ENCODE measurements at places on chromosomes 7 and 10.

DNA sequence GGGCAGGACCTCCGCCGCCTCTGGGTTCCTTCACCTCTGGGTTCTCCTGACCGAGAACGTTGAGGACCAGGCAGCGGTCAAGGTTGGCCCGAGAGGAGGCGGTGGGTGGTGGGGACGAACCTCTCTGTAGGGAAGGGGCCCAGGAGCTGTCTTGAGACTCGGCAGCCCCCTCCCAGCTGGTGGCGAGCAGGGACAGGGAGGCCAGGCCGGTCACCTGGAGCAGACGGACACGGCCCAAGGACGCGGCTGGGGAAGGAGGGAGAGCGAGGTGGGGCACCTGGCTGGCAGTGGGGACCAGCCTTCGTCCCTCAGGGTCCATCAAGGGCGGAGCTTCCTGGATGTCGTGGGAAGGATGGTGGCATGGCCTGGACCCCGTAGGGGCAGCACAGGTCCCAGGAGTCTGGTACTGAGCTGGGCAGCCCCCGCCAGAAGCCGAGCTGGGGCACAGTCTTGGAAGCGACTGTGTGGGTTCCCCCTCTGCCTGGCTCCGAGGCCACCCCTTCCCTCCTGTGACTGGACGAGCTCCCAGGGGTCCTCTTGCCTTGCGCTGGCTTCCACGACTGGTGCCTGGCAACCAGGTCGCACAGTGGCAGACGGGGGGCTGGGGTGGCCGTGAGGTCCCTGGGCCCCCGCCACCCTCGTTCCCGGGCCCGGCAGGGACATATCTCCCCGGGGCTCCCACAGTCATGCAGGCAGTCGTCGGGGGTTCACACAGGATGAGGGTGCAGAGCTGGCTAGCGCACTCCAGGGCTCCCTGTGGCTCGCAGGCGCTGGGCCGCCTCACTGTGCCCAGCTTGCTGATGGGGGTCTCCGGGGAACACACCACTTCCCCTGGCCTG lies 89.9 kb downstream of the DNAJB6 start:
- DNase-seq, result no peak

GRCh38 chr7:39341083-39341482 lies 225.1 kb upstream of the YAE1 start:
- no peak for DNase-seq

- DNase-seq, result no peak
Observed at GRCh38 chr7:75638594-75639070, 100.1 kb downstream of the HIP1 start.

- DNase-seq, result no peak
Observed at GRCh38 chr7:133699386-133699785, 427.8 kb upstream of the LRGUK start.

DNA sequence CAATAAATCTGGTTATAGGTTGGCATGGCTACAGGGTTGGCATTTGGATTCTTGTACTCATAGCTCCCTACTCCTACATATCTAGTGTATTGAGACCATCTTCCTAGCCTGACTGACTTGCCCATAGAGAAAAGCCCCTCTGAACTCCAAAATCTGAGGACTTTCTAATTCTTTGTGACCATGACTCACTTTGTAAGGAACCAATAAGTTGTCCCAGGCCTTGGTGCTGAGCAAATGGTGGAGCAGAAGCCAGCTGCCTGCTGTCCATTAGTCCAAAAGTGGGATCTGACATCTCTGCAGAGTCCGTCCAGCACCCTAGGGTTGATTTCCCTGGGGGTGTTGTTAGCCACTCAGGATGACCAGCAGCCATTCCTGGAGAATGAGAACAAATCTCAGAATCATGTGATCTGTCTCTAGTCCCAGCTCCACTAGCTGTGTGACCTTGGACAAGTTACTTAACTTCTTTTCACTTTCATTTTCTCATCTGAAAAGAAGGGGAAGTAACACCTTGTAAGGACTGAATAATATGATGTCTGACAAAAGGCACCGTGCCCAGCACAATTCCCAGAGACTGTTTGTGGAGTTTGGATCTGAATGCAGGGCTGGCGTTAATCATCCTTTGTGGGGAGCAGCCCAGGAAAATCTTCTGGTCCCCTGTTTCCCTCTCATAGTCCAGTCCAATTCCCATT lies 44.1 kb downstream of the MTURN start:
- no peak for DNase-seq

- no peak for DNase-seq
Observed at GRCh38 chr10:132709471-132709951, 76.4 kb downstream of the NKX6-2 start.

DNA sequence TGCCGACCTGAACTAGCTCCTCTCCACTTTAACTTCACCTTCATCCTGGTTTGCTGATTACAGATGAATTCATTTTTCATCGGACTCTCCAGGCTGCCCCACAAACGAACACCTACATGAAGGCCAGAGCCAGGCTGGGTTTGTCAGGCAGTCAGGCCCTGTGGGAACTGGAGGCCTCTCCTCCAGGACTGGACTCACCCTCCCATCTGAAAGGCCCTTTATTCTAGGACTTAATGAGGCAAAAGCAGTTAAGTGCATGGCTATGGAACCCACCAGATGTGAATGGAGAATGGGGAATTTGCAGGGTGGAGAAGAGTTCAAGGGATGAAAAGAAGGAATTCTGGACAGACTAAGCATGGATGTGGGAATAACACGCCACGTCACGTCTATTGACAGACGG lies 170.8 kb downstream of the ARHGAP12 start:
- no peak for DNase-seq

DNA sequence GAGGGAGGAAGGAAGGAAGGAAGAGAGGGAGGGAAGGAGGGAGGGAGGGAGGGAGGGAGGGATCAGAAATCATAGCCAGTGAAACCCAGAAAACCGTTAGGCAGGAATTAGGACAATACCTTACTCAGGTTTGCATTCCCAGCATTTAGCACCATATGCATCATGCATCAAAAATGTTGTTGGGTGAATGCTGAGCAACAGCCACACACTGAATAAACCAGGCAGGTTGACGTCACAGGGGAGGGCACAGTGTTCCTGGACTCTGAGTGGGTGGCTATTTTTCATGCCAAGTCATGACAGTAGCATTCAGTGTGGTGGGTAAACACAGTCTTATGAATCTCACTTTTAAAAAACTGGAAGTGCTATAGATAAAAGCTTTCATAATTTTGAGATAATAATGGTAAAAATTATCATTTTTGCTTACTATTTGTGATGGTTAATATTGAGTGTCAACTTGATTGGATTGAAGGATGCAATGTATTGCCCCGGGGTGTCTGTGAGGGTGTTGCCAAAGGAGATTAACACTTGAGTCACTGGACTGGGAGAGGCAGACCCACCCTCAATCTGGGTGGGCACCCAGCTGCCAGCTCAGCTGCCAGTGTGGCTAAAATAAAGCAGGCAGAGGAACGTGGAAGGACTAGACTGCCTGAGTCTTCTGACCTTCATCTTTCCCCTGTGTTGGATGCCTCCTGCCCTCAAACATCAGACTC lies 199.1 kb upstream of the PRKCQ start:
- DNase-seq, result no peak

Data from ascending aorta (tissue), 2 donors.